ENCODE measurements at places on chromosomes 12 and 14. TPM values are rescaled to one million over a fixed set of nuclear protein-coding genes. Genes with fewer than 3 reads are reported as not detected.

The TMEM19 gene
- 39.5 TPM for total RNA-seq

The SYNE3 gene
- 1.5 TPM for total RNA-seq

The SMOC1 gene
- total RNA-seq, result not detected

The CLEC2B gene
- total RNA-seq, result 3.9 TPM

The WSCD2 gene
- not detected for total RNA-seq

The CRIP2 gene
- 42.5 TPM for total RNA-seq

The MAP1LC3B2 gene
- 1.4 TPM for total RNA-seq

The ST8SIA1 gene
- 3.1 TPM for total RNA-seq

The RPGRIP1 gene
- total RNA-seq, result 0.75 TPM

The BBOF1 gene
- total RNA-seq, result 6.8 TPM

The SLC15A5 gene
- not detected for total RNA-seq

The CLEC1A gene
- total RNA-seq, result 0.23 TPM

The DDN gene
- 0.10 TPM for total RNA-seq

The ARMH4 gene
- total RNA-seq, result not detected

The CERS5 gene
- total RNA-seq, result 41.7 TPM

The NELL2 gene
- 1.2 TPM for total RNA-seq

The LHX5 gene
- total RNA-seq, result 0.65 TPM

The LPAR5 gene
- 14.2 TPM for total RNA-seq

The NOS1 gene
- not detected for total RNA-seq

The MDM2 gene
- 74.3 TPM for total RNA-seq

The SOAT2 gene
- 0.79 TPM for total RNA-seq

The ACSM4 gene
- total RNA-seq, result not detected

The DPPA3 gene
- not detected for total RNA-seq

The OLR1 gene
- 22.4 TPM for total RNA-seq

The NPFF gene
- not detected for total RNA-seq

The SLC24A4 gene
- not detected for total RNA-seq

The MYRFL gene
- total RNA-seq, result not detected

The KLRD1 gene
- 0.68 TPM for total RNA-seq

The LMO3 gene
- total RNA-seq, result not detected

The HVCN1 gene
- 3.4 TPM for total RNA-seq

The POC1B gene
- 13.6 TPM for total RNA-seq

The HELB gene
- 8.2 TPM for total RNA-seq

The TOGARAM1 gene
- total RNA-seq, result 9.2 TPM

The CLEC4C gene
- total RNA-seq, result not detected

The VWF gene
- 0.88 TPM for total RNA-seq

The SERPINA5 gene
- total RNA-seq, result not detected

The KLHDC2 gene
- 45.8 TPM for total RNA-seq

The TBX5 gene
- not detected for total RNA-seq

The TAS2R8 gene
- not detected for total RNA-seq

The COX14 gene
- total RNA-seq, result 53.9 TPM

The DENND5B gene
- total RNA-seq, result 9.2 TPM

The BIN2 gene
- not detected for total RNA-seq

The PAX9 gene
- 8.5 TPM for total RNA-seq

The OSGEP gene
- total RNA-seq, result 17.2 TPM

The TMX1 gene
- 36.2 TPM for total RNA-seq

The RIPK3 gene
- total RNA-seq, result 6.4 TPM

The PTGDR gene
- total RNA-seq, result not detected

The NRXN3 gene
- total RNA-seq, result not detected

The AKAP6 gene
- 2.8 TPM for total RNA-seq

The INHBE gene
- total RNA-seq, result 0.73 TPM

The NFATC4 gene
- total RNA-seq, result 76.3 TPM

The CCDC184 gene
- total RNA-seq, result not detected

The PNP gene
- 26.9 TPM for total RNA-seq

The CD27 gene
- total RNA-seq, result not detected

The KRT74 gene
- total RNA-seq, result not detected

The RNASE3 gene
- total RNA-seq, result not detected

Measured in PC-9 (cell line).